Cerebellar nuclear complex (tissue), 1 donor: ENCODE measurements at places on chromosomes 6 and 20.

DNA sequence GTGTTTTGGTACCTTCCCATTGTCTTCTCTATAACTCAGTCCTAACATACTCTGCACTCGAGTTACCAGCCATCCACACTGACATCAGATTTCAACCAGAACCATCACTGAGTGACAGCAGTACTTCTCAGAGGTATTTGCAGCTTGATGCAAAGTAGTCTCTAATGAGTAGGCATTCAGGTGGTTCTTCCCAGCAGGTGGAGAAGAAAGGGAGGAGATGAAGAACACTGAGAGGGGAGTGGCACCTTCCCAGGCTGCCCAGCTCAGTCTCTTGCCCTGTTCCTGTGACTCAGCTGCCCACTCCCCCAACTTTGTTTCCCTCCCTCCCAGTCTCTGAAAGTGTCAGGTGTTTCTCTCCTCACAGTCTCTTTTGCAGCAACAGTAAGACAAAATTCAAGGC is 38.7 kb upstream of the SMIM28 start:
- no peak for DNase-seq

DNA sequence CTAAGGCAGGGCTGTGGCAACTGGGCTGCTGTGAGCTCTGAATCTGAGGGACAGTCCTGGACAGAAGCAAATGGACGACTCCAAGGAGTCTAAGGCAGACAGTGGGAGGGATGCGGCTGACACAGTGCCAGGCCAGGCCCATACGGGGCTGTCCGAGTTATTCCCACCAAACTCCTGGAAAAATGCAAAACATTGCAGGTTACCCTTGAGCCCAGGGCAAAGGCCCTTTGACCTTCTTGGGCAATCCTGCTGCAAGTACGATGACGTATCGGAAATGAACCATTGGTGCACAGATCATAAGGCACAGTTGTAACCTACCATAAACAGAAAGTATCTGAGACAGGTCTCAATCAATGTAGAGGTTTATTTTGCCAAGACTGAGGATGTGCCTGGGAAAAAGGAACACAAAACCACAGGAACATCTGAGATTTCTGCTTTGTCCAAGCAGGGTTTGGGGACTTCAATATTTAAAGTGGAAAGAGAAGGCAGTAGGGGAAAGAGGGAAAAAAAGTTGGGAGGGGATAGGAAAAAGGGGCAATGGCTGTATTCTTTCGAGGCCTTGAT is 118.9 kb downstream of the DACT2 start:
- no peak for DNase-seq

DNA sequence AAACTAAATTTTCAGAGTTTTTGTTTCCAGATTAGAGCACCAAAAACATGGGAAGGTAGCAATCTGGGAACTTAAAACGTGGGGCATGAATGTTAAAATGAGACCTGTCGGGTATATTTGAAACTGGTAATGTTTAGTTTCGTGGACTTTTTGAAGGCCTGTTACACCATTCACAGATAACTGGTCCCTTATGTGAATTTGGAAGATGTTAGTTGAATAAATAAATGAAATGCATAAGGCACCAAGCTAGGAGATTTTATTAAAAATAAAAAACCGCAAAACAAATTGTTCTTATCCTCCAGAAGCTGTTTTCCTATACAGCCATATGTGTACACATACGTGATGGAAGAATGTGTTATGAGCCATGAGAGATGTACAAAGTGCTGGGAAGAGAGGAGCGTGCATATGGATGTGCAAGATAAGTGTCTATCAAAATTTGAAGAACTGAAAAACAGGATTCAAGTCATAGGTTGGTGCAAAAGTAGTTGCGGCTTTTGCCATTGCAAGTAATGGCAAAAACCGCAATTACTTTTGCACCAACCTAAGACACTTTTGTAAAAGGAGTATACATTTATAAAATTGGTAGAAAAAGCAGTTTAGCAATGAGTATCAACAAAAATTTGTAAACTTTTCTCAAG is 700 bp upstream of the MCUR1 start:
- DNase-seq, result no peak

DNA sequence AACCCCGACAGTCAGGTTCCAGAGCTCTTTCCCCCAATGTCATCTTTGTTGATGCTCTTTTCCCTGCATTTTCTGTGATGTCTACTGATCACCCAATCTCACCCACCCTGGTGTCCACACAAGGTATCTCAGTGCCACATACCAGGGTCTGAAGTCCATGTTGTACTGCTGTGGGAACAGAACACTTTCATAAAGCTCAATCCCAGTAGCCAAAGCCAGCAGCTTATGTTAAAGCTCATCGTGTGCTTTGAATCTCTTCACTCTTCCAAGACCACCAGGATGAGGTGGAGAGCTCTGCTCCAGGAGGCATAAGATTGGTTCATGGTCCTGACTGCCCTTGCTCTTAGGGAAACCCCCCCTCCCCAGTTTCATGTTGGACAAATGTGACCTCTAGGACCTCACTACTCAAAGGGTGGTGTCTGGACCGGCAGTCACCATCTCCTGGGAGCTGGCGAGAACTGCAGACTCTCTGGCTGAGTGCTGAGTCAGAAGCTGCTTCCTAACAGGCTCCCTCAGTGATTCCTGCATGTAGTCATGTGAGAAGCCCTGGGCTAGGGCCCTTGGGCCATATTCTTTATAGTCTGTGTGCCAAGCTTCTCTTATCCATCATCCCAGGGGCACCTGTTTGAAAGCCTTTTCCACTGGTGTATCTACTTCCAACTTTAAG is 13.4 kb upstream of the CPNE5 start:
- DNase-seq, result no peak

- peak; percentile 73 for DNase-seq
These were observed 37.4 kb downstream of the COX4I2 start for GRCh38 chr20:31674895-31675827.

DNA sequence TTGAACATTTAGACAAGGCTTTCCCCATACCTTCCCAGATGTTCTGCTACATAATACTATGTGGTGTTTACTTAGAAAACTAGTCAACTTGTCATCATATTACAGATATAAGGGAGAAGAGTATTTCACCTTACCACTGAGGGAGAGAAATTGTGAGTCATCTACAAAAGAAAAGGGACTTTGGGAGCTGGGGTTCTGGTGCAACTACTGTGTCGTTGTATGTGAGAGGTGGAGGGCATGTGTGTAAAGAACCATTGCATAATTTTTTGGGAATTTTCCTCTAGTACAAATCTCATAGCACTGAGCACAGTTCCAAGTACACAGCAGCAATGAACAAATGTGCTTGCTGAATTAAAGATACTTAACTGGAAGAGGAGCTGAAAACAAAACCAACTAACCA is 665.6 kb downstream of the DHX35 start:
- DNase-seq, result no peak
